ENCODE measurements at places on chromosomes 1 and 21.

DNA sequence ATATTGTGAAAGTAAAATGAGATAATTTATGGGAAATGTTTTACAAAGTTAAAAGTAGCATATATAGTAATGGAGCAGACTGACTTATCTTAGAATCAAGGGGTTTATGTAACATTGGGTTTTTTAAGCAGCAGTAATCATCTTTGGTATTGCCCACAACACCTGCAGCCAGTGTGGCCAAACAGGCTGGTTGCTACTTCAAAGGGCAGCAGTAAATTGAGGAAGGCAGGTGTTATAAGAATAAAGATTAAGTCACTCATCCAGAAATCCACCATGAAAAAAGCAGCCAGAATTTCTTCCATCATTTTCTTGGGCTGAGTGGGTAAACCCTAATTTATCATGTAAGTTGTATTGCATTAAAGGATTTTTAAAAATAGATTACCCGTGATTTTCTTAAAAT is 16.7 kb downstream of the DYNLT5 start:
- DNase-seq = no peak

DNA sequence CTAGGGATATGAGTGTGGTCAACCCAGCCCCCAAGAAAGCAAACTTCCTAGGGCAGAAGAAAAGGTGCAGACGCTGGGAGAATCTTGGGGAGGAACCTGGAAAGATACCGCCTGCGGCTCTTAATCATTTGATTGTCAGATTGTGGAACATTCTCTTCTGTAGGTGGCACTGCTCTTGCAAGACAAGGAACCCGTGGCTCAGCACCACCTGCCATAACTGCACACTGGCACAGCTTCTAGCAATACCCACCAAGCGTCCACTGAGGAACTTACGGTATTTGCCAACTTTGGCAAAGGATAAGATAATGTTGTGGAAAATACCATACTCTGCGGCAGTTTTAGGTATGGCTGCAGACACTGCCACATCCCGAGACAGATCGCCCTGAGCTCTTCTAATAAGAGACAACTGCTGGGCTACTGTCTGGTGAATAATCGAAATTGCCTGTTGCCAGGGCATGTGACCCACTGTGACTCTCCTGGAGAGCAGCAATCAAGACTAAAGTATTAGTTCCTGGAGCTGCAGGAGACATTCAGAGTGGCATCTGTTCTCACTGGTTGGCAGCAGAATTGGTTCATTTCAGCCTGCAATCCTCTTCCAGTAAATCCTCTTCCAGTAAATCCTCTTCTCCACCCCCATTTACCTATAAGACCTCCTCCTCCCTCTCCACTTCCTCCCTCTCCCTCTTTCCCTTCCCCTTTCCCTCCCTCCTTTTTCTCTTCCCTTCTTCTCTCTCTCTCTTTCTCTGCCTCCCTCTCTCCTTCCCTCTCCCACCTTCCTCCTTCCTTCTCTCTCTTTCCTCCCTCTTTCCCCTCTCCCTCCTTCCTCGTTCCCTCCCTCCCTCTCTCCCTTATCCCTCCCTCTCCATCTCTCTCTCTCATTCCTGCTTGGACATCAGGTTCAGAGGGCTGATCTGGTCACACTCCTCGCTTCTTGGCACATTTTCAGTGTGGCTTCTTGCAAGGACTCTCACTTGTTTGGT is 49.7 kb upstream of the B3GALT5 start:
- DNase-seq = no peak

- no peak for DNase-seq
Measured at GRCh38 chr21:28447462-28447861, 545.2 kb downstream of the LTN1 start.

GRCh38 chr1:19582318-19582717 is 61.8 kb upstream of the NBL1 start:
- DNase-seq = peak; percentile 60

GRCh38 chr1:232518349-232518748 is 111.6 kb downstream of the SIPA1L2 start:
- DNase-seq = no peak

Measured in Right ventricle myocardium superior (tissue), 1 donor.